ENCODE measurements at places on chromosomes 5 and 9.

DNA sequence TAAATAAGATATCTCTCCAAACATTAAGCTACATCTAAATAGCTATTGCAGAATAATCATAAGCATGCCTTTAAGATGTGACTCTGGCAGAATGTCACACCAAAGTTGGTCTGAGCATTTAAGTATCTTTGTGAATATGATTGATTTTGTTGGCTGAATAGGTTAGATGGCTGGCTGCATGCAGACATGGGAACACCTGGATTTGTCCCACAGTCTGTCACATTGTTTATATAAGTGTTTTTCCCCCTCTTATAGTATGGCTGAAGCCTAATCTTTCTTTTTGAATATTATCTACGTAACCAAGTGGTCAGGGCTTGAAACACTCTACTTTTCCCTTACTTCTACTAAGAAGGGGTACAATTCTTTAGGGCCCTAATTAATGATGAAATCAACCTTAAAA lies 36.2 kb downstream of the PCSK1 start:
- no peak for DNase-seq

DNA sequence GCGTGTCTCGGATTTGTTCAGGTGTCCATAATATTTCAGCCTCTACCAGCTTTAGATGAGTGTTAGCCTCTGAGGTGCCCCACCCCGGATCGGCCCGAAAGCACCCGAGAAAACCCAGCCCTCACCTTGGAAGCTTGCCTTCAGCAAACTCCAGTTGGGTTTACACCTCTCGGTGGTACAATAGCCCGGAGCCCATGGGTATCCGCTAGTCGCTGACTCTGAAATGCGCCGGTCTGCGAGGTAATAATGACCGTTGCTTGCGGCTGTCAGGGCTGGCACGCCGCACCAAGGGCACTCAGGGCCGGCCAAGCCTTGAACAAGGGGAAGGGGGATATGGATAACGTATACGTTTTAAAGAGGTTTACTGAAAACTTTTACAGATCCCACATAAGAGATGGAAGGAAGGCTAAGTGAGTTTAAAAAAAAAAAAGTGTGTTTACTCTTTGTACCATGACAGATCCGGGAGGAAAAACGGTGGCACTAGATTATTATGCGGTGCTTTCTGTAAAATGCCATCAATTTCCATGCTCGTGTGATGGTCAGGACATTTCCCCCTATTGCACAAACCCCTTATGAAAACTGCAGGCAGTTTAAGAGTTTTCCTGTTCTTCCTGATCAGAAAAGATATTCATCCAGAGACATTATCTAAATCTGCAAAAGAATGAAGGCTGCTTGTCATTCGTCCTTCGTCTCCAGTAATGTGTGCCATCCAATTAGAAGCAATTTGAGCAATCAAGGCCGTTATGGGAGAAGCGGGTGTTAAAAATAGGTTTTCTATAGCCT lies 124.2 kb downstream of the TMEM161B start:
- DNase-seq: no peak

- no peak for DNase-seq
Measured at GRCh38 chr5:60136841-60137240, 243.3 kb upstream of the PDE4D start.

DNA sequence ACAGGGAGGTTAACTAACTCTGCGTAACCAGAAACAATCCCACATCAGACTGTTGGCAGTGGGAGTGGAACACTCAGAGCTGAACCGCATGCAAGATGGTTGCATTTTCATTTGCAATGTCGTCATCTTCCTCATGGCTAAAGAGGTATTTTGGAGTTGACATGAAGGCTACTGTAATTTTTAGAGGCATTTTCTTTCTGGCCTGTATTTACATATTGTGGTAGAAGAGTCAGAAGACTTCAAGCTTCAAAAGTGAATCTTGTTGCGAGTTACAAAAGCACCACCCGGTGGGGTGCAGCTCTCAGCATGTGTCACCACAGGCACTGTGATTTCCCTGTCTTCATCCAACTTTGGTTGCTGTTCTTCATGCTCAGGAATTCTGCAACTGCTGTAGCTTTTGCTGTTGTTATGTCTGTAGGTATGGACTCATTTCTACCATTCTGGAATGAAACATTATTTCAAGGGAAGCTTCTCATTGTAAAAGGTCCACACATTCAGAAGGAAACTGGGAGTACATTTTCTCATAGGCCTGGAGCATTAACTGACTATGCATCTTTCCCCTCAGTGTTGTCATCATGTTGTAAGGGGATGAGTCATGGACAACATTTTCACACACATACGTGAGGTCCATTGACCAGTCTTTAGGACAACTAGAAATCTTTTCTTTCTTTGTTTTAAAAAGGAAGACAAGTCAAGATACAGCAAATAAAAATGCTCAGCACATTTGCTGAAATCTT lies 35.4 kb upstream of the GDNF start:
- DNase-seq: no peak

- DNase-seq: no peak
Measured at GRCh38 chr9:3433754-3434153, 92.0 kb downstream of the RFX3 start.

DNA sequence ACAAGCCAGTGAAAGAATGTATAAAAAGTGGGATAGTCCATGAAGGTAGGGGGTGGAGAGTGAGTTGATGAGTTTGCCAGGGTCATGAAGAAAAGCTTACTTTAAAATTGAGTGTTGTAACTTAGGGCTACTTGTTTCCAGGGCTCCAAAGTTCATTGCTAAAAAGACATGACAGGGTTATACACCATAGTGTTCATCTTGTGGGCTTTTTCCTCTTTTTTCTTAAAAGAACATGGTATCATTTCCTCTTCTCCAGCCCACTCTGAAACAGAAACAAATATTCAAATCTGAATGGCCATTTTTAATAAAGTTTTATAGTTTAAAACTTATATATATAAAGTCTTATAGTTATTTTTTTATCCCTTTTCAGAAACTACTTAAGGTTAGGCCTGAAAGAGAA lies 115.7 kb upstream of the SMC2 start:
- no peak for DNase-seq

- no peak for DNase-seq
Measured at GRCh38 chr9:134624621-134625181, 16.9 kb upstream of the COL5A1 start.

DNA sequence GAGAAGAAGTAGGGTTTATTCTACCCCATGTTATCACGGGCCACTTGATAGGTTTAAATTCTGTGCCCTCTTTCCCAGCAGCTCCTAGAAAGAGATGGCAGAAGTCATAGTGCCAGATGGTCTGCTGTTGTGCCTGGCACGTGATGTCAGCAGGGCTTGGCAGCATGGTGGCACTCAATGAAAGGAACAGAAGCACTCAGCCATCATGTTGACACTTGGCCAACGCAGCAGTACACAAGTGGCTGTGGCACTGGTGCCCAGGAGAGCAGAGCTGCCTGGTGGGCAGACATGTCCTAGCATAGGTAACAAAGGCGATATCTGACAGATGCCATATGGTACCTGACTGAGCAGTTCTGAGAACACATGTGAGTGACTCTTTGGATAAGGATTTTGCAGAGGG lies 796.4 kb upstream of the ACO1 start:
- no peak for DNase-seq

GRCh38 chr5:84286662-84287061 lies 98.0 kb downstream of the EDIL3 start:
- DNase-seq: no peak

DNA sequence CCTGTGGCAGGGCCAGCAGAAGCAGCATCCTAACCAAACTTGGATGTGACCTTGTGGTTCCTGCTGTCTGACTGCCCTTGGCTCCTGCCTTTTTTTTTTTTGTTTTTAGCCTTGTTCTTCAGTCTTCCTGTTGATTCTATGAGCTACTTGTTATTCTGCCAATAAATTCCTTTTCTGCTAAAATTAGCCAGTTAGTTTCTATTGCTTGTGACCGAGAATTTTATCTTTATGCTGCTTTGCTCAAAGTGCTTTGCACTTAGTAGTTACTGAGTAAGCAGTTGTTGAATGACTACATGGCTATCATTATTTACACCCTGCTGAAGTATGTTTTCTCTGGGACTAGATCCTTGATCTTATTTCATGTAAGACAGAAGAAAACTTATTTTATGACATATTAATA lies 20.8 kb upstream of the ATG10 start:
- DNase-seq: no peak

DNA sequence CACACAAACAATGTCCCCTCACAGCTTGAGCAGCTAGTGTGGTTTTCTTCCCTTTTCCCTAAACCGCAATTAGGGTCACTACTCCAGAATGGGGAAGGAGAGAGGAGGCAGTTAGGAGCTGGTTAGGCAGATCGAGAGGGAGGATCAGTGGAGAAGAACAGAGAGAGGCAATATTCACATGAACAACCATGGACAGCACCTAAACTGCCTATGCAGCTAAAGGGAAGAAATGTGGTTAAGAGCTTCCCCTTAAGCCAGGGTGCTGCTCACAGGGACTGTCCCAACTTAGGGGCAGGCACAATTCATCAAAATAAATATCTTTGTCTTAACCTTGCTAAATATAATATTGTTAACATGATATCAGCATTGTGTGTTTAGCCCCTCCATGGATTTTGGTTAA lies 359.3 kb upstream of the CDH18 start:
- DNase-seq: no peak

DNA sequence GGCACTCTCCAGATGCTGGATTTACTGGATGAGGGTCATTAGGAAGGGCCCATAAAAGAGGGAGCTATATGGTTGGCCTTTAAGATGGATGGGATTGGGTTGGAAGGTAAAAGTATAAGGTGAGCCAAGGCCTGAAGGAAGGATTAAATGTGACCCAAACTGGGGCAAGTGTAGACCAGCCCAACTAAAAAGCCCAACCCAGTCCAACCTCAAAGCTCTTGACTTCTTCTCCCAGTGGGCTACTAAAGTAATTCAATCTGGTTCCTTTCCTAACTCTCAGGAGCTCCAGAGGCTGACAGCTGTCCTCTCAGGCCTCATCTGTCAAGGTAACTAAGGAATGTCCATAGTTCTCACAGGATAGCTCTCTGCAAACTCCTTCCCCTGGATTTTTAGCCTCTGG lies 122.2 kb upstream of the EFNA5 start:
- no peak for DNase-seq

DNA sequence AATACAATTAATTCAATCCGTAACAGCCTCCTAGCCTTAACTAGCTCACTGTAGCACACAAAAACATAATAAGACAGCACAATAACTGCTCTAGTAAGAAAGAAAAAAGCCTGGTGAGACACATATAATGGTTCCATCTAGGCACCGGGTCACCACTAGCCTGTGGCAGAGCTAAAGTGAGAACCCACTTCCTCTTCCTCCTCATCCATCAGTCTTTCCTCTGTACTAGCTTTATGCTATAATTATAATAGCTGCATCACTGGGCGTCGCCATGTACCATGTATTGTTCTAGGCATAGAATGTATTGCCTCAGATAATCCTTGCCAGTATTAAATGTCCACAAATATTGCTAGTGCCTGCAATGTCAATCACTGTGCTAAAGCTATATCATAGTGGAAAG lies 23.1 kb downstream of the ADRB2 start:
- DNase-seq: peak; percentile 68

DNA sequence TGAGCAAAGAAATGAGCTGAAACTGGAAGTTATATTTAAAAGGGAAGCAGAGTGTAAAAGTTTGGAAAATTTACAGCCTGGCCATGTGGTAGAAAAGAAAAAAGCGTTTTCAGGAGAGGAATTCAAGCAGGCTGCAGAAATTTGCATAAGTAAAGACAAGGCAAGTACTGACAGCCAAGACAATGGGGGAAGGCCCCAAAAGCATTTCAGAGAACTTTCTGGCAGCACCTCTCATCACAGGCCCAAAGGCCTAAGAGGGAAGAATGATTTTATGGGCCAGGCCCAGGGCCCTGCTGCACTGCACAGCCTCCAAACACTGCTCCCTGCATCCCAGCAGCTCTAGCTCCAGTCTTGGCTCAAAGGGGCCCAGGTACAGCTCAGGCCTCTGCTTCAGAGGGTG lies 169.7 kb downstream of the GLIS3 start:
- DNase-seq: no peak

- peak; percentile 52 for DNase-seq
Measured at GRCh38 chr9:15357050-15357653, 50.1 kb upstream of the TTC39B start.

DNA sequence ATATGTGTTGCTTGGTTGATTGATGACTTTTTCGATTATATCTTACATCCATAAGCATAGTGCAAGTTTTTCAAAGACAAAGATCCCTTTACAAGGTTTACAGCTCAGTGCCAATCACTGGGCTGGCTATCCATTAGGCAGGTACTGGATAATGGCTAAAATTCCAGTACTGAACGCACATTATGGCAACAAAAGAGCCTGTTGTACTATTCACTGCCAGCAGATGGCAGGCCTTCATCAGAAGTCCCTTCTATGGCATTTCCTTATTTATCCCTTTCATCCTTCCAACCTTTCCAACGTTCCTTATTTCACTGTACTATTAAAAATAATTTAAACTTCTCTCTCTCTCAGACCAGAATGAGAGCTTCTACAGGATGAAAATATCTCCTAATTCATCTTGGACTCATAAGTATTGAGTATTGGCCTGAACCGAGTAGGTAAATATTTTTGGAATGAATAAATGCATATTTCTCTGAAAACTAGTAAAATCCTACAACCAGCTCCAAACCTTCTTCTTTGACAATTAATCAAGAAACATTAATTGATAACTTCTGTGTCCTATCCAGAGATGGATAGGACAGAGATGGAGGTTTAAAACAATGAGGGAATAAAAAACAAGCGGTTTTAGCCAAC lies 6.7 kb upstream of the WNT8A start:
- DNase-seq: peak; percentile 53

GRCh38 chr5:5739490-5739945 lies 317.0 kb downstream of the ICE1 start:
- no peak for DNase-seq

GRCh38 chr5:88142886-88143692 lies 125.6 kb downstream of the TMEM161B start:
- no peak for DNase-seq

GRCh38 chr9:68913054-68913453 lies 100.9 kb downstream of the PRKACG start:
- DNase-seq: no peak

GRCh38 chr5:39424736-39425637 lies at the start of gene DAB2:
TSS of gene DAB2 (minus strand) at chr5:39424980. CDS start at chr5:39394320, 30,660 bp downstream.
- peak; percentile 32 for DNase-seq

GRCh38 chr9:8514760-8515159 lies 715.2 kb upstream of the DMAC1 start:
- no peak for DNase-seq

GRCh38 chr9:81490605-81491331 lies 198.6 kb downstream of the TLE1 start:
- no peak for DNase-seq

DNA sequence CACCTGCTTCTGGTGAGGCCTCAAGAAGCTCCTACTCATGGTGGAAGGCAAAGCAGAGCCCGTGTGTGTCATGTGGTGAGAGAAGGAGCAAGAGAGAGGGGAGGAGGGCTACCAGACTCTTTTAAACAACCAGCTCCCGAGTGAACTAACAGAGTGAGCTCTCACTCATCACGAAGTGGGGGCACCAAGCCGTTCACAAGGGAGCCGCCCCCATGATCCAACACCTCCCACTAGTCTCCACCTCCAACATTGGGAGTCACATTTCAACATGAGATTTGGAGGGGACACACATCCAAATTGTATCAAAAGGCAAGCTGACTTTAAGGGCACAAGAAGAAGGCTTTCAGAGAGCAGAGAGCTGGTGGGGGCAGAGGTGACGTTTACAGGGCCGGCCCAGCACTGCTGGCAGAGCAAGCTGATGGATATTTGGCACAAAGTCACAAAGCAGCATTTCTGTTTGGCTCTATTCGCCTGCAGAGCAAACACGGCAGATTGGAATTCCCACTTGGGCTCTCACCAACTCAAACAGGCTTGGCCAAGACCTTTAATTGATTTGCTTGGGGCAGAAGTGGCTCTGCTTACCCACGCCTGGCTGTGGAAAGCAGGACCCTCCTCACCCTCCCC lies 20.0 kb downstream of the PITX1 start:
- no peak for DNase-seq

All from CD4-positive, alpha-beta T cell treated with Interleukin-21 for 1 hour (primary cell).